ENCODE measurements at places on chromosomes 6 and 20.

GRCh38 chr20:35116258-35116657, 23.7 kb upstream of the TRPC4AP start:
- DNase-seq, result no peak

GRCh38 chr20:58886546-58886945, 34.0 kb downstream of the GNAS start:
- DNase-seq, result no peak

DNA sequence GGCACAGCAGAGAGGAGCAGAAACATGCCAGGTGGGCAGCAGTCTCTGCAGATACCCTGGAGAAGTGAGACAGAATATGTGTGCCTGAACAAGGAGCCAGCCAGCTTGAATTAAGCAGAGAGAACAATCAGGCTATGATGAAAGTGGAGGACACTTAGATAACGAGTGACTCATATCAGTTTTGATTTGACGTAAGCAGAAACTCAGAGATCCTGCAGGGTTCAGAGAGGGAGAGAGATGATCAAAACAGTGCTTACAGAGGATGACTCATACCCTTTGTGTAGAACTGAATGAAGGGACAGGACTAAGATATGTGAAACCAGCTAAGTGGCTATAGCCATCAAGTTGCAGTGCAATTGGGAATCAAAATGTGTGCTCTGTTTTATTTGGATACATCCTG, 300.7 kb downstream of the TENT5A start:
- DNase-seq, result peak; percentile 93

DNA sequence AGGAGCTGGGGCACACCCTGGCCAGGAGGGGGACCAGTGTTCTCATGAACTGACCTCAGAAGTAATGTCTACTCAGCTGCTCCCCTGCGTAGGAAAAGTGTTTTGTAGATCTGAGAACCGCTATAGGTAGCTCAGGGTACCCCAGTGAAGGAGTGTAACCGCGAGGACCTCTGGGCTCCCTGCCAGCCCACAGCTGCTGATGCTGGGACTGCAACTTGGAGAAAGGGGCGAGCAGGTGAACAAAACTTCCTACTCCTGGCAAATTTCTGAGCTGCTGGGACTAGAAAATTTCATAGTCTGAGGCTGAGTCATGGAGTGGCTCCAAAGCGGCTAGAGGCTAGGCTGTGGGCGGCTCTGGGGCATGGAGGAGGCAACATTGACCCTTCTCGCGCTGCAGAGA, 51.9 kb downstream of the PYGB start:
- DNase-seq, result no peak

Data from fibroblast of pulmonary artery (primary cell).